ENCODE measurements at places on chromosomes 5 and 9. TPM values are rescaled to one million over a fixed set of nuclear protein-coding genes. Genes with fewer than 3 reads are reported as not detected.
A peak's percentile ranks its signal among the peaks of the same experiment; 100 is the strongest.

Gene ATOSB
- 16.3 TPM for total RNA-seq

Gene TSSK1B
- total RNA-seq: 0.06 TPM

- DNase-seq: no peak
Observed at GRCh38 chr5:88119535-88120125, 149.0 kb downstream of the TMEM161B start.

DNA sequence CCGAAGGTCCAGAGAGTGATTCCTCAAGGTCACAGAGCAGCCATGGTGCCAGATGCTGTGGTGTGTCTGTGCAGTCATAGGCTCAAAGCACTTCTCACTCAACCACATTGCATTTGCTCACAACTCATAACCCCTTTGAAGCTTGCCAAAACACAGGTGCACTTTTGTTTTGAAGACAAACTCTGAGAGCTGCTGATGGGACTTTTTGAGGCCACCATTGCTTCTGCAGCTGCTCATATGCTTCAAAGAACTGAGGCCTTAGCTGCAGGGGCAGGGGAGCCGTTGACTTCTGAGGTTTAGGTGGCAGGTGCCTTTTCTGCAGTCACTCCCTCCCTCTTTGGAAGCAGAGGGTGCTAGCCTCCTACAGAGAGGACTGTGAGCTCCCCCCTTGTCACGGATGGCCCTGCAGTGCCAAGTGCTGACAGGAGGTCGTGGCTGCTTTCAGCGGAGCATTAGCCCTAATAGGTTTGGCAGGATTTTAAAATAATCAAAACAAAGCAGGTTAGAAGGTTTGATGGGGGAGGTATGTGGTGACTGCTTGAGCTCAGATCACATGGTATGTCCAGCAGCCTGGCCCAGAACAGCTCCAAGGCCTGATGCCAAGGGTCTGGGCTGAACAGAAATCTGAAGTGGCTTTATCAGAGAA is 232.1 kb downstream of the MAN2A1 start:
- DNase-seq: no peak

- peak; percentile 40 for DNase-seq
Observed at GRCh38 chr5:133309984-133310621, 258.3 kb downstream of the HSPA4 start.

DNA sequence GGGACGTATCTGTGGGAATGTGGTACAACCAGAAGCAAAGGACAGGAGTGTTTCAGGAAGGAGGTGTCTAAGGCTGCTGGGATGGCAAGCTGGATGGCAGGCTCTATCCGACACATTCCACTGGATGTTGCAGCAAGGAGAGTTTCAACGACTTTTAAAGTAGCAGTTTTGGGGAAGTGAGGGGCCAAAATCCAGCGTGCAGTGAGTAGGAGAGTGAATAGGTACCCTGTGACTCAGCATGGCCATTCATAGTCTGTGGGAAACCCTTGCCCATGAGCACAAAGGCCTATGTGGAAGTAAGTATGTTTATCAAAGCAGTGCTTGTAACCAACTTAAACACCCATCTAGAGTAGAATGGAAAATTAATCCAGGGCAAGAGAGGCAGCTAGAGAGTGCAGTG is 664.7 kb downstream of the ACTL7B start:
- no peak for DNase-seq

- no peak for DNase-seq
Observed at GRCh38 chr5:136279314-136279713, 86.0 kb downstream of the TRPC7 start.

DNA sequence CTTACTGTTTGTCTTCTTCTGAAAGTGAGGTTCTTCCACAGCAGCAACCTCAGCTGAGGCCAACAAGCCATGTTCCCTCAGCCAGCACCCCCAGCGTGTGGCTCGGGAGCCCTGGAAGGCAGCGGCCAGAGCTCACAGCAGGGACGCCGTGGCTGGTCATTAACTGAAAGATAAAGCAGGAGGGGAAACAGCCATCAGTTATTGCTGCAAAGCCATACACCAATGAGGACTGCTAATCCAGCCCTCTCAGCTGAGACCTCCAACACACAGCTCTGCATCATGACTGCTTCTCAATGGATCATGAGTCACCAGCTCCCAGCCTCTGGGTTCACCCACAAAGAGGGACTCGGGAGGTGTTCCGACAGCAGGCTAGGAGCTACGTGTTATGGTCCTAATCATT is 24.3 kb downstream of the ABCA1 start:
- DNase-seq: no peak

GRCh38 chr5:135631391-135631790 is 52.6 kb upstream of the CXCL14 start:
- no peak for DNase-seq

DNA sequence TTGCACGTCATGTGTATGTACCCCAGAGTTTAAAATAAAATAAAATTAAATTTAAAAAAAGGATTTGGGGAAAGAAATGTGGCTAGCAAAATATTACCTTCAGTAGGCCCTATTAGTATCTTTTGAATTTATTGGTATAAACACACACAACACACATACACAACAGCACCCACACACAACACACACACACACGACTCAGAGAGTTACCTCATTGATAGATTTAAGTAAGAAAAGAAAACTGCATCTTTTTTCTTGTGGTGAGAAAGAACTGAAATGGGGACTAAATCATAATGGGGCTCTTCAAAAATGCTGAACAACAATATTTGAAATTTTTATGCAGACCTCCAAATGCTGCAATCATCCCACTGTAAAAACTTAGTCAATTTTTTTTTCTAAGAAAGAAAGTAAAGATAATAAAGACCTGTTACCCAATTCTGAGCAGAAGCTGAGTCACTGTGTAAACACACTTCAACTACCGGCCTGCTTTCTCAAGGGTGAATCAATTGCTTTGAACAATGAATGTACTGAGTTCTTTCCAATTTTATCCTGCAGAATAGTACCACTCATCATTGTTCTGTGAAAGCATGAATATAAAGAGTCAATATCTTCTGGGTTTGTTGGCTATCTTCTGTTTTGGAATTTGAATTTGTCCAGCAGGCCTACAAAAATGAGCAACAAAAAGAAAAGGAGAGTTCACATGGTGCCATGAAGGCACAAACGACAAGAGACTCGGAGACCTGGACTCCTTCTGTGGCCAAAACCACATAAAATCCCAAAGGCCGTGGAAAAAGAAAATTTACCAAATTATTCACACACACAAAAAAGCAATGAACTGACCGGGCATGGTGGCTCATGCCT is 57.9 kb upstream of the CCNG1 start:
- DNase-seq: no peak

- DNase-seq: no peak
Observed at GRCh38 chr5:56356121-56356835, 123.1 kb upstream of the ANKRD55 start.

DNA sequence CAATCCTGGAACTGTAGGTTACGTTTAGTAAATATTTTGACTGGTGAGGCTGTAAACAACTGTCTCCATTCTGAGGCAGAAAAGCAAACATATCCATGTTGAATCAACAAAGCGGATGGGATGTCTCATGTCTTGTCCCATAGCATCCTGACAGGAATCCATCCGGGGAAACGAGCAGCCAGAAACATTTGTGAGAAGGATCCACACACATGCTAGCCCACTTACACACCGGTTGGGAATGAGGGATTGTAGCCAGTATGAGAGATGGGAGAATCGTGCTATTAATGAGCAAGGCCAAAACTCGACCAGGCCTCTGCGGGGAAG is 117.5 kb downstream of the FSTL4 start:
- DNase-seq: no peak

- peak; percentile 72 for DNase-seq
Observed at GRCh38 chr5:141811287-141812155, 66.7 kb downstream of the PCDH1 start.

- no peak for DNase-seq
Observed at GRCh38 chr5:135821061-135821801, 13.2 kb upstream of the SLC25A48 start.

DNA sequence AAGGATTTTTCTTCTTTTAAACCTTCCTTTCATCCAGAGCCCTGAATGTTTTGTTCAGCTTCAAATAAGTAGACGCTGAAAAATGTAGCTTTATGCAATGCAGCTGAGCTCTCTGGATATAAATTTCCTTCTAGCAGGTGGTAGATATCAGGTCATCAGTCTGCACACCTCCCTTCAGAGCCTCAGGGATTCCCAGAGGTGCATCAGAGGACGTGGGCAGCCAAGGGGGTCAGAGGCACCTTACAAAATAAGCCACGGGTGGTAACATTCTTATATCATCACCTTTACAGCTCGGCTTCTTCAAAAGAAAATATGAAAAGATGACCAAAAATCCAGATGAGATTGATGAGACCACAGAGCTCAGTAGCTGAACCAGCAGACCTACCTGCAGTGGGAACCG is 19.3 kb downstream of the MOCS2 start:
- DNase-seq: no peak

DNA sequence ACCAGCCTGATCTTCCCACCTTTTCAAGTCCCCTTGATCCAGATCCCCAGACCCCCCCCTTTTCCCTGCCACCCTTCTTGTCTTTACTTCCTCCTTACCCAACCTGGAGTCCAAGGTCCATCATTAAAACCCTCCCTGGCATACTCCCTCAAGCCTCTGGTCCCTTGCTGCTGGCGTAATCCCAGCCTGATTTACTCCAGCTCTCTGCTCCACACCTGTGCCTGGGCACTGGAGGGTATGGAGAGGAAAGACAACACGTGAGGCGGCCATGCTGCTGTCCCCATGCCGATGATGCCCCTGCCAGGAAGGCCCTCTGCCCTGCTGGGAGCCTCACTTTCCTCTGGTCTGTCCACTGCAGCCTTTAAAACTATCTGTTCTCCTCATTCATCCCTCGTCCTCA is 5.1 kb downstream of the B4GALT7 start:
- DNase-seq: no peak

Measured in spinal cord (tissue), 10 donors.